AG04450 (cell line): ENCODE measurements at places on chromosomes 2 and 18.

DNA sequence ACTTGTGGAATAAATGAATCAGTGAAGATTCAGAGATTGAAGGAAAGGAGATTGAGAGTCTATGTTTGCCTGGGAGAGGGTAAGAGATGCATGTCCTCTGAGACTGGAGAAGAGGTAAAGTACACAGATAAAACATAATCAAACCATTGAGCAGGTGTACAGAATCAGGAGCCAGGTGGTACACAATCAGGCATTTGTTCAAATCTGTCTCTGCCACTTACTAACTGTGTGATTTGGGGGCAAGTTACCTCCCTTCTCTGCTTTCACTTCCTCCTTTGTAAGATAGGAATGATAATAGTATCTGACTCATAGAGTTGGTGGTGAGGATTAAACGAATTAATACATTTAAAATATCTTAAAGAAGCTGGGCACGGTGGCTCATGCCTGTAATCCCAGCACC is 94.0 kb downstream of the CDK15 start:
- no peak for DNase-seq

- DNase-seq = no peak
Observed at GRCh38 chr2:21782866-21783265, 659.1 kb downstream of the TDRD15 start.

- DNase-seq = no peak
Observed at GRCh38 chr2:67954093-67954748, 108.6 kb downstream of the C1D start.

- no peak for DNase-seq
Observed at GRCh38 chr18:74126684-74127655, 20.7 kb downstream of the FBXO15 start.

DNA sequence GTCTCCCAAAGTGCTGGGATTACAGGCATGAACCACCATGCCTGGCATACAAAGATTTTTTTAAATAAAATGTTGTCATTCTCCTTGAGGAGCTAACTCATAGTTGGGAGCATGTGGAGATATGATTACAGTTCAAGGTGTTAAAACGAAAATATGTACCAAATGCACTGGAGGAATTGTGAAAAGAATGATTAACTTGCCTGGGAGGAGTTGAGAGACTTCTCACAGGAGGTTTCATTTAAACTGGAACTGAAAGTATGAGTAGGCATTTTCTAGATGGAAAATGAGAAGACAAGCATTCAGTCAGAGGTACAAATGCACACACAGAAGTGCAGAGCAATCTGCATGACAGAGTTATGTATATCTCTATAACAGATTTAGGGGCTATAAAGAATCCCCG is 126.6 kb upstream of the PDE1A start:
- DNase-seq = no peak

GRCh38 chr2:102267774-102268173 is 43.6 kb upstream of the IL1RL1 start:
- DNase-seq = no peak

- DNase-seq = no peak
Observed at GRCh38 chr2:222797871-222798270, 63.0 kb upstream of the ACSL3 start.

DNA sequence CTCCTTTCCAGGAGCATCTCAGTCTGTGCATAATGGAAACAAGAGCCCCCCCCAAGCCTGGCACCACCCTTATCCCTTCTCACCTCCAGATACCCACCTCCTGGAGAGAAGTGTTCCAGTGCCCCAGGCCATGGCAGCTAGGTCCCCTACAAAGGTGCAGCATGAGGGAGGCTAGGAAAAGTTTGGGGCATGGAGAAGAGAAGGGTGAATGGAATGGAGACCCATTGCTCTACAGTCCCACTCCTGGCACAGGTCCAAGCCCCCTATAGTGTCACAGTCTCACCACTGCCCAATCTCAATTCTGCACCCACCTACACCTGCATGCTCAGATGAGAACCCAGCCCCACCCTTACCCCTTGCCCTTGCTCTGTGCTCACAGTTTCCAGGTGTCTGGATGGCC is 897 bp downstream of the SLC23A3 start:
- DNase-seq = no peak

DNA sequence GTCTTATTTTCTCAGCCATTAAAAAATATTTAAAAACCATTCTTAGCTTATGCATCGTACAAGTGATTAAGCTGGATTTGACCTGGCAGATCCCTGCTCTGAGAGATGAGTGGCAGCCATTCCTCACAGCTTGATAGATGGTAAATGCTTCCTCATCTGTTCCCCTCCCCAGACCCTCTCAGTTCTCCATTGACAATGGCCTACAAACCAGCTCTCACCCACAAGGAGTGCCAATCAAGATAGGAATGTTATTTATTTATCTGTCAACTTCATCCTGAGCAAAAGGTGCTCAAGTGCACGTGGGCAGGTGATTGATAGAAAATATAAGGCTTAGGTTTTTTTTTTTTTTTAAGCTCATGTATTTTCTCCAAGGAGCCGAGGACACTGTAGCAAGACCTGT is 98.7 kb upstream of the FAM136A start:
- no peak for DNase-seq

DNA sequence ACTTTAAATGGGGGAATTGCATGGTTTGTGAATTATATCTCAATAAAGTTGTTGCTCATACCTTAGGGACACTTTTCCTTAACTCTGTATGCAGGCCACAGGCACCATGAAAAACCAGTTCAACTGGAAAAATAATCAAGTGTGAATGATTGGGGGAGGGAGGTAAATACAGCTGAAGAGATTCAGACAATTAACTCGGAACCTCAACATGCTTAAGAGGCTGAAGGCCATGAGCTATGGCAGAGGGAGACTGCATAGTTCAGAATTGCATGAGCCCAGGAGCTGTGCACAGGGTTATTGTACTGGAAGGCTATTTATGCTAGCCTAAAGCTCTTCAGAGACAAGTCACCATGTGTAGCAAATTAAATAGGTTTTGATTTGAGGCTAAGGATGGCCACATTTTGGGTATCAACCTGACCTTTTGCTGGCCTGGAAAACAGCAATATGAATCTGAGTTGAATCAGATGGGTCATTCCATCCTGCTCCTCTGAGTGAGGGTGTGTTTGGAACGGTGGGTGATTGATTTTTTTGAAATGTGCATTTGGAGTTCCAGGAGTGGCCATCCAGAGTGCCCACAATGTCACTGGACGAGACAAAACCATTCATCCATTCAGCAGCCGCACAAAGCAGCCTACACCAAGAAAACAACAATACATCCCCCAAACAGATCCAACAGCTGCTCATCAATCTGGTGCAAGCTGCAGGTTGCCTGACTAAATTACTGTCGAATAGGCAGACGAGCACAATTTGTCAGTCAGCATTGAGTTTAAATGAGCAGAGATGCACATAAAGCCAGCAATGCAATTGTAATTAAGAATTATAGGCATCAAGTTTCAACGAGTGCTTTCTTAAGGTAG is 42.5 kb downstream of the HRH4 start:
- DNase-seq = no peak

- DNase-seq = no peak
Observed at GRCh38 chr18:8962855-8963635, 139.5 kb upstream of the NDUFV2 start.

GRCh38 chr2:205708231-205708631 is 25.9 kb downstream of the NRP2 start:
- peak; percentile 81 for DNase-seq

DNA sequence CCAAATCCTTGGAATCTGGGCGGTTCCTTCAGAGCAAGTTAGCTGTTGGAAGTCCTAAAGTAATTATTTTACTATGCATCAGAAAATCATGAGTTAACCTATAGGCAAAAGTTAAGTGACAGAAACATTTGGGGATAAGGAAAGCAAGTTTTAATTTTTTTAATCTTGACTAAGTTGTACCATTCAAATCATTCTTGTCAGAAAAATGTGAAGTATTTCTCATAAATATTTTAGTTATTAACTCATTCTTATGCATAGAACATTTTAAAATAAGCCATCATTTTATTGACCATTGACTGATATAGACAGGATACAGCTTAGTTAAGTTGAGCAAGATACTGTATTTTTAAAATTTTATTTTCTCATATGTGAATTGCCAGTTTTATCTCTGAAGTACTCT is 98.2 kb upstream of the FOSL2 start:
- DNase-seq = no peak

DNA sequence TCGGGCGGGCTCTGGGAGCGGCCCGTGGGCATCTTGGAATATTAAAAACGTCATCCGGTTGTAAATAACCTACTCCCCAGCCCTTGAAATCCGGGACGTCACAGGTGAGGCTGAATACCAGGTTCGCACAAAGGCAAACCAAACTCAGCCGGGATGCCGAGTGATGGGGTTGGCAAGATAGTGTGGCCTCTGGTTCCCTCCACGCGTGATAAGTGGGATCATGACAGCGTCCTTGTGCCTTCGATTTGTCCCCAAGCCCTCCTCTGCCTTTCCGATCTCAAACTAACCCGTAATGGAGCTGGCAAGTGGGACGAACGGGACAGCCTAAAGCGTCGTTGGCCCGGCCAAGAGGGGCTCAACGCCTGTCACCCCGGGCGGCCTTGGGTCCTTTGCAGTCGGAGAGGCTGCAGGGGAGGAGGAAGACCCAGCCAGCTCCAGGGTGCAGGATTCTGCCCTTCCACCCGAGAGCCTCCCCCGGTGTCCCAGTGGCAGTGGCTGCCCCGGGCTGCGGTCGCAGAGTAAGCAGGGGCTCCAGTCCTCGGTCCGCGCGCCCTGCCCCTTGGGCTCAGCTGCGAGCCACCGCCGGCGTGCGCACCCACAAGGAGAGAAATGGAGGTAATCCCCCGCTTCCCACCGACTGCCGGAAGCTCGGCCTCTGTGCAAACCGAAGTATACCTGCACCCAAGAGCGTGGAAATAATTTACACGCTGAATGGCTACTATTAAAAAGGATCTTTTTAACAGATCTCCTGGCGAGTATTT is 13.4 kb upstream of the PAX3 start:
- no peak for DNase-seq

- DNase-seq = no peak
Observed at GRCh38 chr2:240648650-240649275, 23.5 kb downstream of the GPR35 start.

GRCh38 chr2:7825591-7826312 is 856.1 kb upstream of the ID2 start:
- DNase-seq = no peak

- no peak for DNase-seq
Observed at GRCh38 chr2:44793322-44793870, 148.1 kb upstream of the SIX3 start.

DNA sequence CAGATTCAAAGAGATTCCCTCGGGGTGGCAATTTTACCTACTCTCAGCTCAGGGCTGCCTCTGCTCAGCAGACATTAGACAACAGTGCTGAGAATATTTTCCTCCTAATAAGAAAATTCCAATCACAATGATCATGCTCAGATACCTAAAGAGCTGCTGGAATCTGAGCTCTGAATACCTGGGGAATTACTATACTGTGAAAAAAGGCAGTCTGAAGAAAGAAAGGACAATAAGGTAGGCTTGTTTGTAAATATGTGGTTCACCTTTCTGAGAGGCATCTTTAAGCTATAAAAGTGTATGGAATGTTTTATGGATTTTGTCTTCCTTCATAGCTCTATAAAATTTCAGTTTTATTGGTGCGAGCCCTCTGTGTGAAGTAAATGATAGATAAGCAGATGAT is 34.2 kb upstream of the FAM98A start:
- DNase-seq = no peak

- DNase-seq = no peak
Observed at GRCh38 chr2:14256890-14257289, 375.6 kb upstream of the LRATD1 start.

DNA sequence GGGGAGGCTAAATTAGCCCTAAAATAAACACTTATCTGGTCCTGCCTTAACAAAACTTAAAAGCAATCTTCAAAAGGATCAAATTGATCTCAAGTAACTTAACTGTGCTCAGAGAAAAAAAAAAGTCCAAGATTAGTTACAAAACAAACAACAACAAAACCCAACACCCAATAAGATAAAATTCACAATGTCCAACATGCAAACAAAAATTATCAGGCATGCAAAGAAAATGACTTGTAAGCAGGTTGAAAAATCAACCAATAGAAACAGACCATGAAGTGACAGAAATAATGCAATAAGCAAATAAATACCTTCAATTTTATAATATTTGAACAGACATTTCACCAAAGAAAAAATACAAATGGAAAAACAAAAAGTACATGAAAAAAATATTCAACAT is 4.0 kb upstream of the REEP1 start:
- no peak for DNase-seq

DNA sequence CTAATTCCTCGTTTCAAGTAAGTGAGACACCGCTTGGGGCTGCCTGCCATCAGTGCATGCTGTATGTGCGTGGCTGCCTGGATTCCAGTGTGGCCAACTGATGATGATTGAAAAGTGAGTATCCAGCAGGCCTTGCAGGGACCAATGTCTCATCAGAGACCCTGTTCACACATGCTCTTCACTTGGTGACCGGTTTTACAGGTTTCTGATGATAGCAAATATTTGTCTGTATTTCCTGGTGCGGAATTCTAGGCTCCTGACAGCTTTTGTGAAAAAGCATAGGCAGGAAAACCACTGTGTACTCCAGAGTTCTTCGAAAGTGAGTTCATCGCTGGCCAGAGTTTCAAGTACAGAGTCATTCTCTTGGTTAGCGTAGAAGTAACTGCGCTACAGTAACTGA is 13.8 kb upstream of the YWHAQ start:
- DNase-seq = no peak

DNA sequence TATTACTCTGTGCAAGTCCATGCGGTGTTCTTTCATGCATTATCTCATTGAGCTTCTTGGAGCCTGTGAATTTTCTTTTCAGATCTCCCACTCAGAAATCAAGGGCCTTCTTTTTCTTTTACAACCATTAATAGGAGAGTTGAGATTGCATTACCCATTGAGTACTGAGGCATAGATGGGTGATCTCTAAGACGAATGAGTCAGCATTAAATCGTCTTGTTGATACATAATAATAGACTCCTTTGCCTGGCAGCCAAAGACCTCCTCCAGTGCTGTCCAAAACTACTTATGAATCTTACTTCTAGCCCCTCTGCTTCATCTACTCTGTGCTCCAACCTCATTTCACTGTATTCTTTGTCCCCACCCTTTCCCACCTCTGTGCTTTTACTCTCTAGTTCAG is 180.5 kb downstream of the AGPS start:
- no peak for DNase-seq

DNA sequence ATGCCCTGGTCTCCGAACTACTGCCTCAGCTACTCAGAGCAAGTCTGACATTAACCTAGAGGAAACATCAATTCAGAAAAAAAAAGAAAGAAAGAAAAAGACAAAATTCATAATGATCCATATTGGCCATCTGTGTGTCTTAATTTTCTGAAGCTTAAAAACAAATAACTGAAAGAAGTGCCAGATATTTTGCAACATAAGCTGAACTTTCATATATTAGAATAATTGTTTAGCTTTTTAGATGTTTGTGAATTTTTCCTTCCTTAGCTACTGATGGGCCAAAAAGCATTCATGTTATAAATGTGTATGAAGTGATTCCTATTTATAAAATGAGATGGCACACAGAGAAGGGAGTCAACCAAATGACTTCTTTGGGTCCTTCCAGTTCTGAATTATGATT is 555.0 kb upstream of the CHAC2 start:
- DNase-seq = no peak

- DNase-seq = no peak
Observed at GRCh38 chr2:37645836-37646235, 25.6 kb downstream of the CDC42EP3 start.
